ENCODE measurements at places on chromosomes 1 and 21.

DNA sequence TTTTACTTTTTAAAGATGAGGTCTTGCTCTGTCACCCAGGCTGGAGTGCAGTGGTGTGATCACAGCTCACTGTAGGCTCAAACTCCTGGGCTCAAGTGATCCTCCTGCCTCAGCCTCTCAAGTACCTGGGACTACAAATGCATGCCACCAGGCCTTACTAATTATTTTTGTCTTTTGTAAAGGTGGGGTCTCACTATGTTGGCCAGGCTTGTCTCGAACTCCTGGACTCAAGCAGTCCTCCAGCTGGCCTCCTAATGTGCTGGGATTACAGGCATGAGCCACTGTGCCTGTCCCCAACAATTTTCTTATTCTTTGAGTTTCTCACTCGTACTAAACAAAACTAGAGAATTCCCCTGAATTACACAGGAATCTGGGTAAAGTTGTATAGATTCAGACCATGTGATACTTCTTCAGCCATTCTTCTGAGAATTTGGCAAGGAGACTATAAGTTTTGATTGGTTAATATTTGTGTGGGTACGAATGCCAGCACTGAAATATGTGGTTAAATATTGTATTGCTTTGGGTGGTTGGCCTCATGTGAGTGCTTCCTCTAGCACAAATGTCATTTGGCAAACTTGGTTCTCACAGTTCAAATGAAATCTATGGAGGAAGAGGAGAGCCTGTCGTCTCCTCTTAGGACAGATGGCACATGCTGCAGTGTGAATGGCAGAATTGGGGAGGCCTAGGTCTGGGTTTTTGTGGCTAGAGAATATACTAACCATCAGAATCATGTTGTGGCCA is 104.9 kb downstream of the RUNX1 start:
- no peak for DNase-seq

DNA sequence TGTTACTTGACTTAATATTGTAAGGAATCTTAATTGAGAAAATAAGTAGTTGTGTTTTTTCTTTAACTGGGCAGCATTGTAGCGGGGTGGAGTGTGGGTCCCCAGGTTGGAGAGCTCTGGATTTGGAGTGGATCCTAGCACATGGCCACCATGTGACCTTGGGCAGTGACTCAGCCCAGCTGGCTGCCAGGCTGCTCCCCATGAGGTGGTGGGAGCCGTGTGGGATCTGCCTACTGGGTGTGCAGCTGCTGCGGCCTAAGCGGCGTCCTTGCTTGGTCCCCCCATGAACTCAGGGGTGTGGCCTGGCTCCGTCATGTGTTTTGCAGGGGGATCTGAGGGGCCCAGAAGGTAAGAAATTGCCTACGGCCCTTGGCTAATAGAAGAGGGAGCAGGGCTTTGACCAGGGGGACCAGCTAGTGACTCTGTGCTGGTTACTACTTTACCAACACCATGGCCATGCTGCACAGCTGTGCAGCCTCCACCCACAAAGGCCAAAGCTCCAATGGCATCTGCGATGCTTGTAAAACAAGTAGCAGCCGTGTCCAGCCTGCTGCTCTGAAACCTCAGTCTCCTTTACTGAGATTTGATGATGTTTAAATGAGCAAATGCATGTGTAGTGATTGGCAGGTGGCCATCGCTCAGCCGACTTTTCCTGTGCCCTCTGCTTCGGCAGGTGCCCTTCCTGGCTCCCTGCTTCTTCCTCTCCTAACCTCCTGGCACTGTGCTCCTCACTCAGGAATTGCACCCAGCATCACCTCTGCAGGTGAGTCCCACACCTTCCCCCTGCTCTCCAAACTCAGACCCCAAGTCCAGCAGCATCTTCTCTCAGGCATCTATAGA is 68.3 kb downstream of the ADARB1 start:
- DNase-seq: no peak

- no peak for DNase-seq
These were observed 1.3 kb downstream of the NEK7 start for GRCh38 chr1:198157847-198158725.

DNA sequence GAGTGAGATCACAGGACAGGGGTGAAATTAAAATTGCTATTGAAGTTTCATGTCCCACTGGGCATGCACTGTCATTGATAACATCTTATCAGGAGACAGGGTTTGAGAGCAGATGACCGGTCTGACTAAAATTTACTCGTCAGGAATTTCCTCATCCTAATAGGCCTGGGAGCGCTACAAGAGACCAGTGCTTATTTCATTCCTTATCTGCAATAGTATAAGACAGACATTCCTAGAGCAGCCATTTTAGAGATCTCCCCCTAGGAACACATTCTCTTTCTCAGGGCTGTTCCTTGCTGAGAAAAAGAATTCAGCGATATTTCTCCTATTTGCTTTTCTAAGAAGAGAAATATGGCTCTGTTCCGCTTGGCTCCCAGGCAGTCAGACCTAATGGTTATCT is 181.4 kb upstream of the ETV3 start:
- DNase-seq: no peak

- DNase-seq: no peak
These were observed 107.9 kb downstream of the ZFYVE9 start for GRCh38 chr1:52249831-52250230.

- DNase-seq: no peak
These were observed 4.5 kb upstream of the COL16A1 start for GRCh38 chr1:31708324-31708723.

GRCh38 chr21:19683492-19683891 is 1279.9 kb upstream of the TMPRSS15 start:
- no peak for DNase-seq

DNA sequence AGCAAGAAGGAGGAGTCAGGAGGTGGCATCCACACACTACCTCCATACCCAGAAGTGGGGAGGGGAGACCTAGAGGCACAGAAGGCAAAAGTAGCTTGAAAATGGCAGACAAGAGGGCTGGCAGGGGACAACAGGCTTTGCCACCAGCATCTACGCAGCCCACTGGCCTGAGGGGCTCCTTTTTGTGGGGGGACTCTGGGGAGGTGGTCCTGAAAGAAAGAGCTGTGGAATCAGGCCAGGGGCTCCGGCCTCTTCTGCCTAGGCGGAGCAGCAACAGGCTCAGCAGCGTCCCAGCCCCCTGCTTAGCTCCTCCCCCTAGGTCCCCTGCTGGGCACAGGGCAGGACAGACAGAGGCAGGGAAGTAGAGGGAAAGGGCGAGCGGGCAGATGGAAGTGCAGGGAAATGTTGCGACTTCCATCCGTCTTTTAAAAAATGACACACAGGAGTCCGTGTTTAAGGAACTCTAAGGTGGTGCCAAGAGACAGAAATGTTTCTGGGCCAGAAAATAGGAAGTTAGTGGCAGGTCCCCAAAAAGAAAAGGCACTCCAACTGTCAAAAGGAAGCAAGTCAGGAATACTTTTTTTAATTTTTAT is 10.0 kb upstream of the LEFTY2 start:
- DNase-seq: no peak

DNA sequence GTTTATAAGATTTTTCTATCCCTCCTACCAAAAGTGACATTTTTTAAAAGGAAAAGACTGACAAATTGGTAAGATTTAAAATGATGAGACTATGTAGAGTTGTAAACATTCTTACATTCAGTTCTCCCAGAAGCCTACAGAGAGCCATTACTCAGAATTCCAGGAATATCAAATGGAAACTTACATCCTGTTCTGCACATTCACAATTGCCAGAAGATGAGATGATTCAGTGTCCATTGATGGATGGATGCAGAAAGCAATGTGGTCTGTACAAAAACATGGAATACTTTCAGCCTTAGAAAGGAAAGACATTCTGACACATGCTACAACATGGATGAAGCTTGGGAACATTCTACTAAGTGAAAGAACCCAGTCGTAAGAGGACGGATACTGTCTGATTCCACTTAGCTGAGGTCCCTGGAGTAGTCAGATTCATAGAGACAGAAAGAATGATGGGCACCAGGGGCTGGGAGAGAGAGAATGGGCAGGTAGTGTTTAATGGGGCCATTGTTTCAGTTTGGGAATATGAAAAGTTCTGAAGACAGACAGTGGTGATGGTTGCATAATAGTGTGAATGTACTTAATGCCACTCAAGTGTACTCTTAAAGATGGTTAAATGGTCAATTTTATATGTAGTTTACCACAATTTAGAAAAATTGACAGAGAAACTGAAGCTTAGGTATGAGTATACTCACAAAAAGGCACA is 16.6 kb downstream of the MX1 start:
- no peak for DNase-seq

DNA sequence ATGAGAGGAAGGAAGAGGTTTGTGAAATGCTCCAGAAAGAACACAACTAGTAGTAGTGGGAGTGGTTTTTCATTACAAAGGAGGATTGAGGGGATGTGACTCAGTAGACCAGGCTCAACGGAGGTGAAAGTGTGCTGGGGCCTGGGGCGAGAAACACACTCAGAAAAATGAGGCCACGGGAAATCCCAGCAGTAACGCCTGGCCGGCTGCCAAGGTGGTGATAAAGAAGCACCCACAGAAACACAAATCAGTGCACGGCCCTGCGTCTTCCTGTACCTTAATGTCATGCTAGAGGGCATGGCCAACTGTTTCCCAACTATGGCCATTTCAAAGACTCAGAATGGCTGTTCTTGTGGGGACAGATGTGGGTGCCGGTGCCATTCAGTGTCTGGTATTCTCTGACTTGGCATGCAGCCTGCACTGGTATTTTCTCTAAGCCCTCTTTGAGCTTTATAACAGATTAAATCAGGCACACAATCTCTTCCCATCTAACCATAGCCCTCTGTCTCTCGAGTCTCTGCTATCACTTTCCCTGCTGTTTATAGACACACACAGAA is 38.2 kb downstream of the URB2 start:
- no peak for DNase-seq

- no peak for DNase-seq
These were observed 15.0 kb upstream of the PLEKHG5 start for GRCh38 chr1:6506210-6507036.

DNA sequence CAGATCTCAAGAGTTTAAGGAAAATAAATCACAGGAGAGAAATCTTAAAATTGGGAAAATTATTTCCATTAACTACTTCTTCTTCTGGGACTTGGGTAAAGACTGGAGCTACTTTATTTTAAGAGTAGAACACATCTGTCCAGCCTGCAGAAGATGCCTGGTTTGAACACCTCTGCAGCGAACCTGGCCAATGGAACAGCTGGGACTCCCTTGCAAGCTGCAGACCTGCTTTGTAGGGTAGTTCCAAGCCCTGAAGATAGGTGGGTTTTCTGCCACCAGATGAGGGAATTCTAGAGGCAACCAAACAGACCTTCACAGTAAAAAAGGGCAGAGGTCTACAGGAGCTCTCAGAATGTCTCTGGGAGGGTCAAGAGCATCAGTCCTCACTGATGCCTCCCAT is 86.5 kb upstream of the CACNA1E start:
- no peak for DNase-seq

DNA sequence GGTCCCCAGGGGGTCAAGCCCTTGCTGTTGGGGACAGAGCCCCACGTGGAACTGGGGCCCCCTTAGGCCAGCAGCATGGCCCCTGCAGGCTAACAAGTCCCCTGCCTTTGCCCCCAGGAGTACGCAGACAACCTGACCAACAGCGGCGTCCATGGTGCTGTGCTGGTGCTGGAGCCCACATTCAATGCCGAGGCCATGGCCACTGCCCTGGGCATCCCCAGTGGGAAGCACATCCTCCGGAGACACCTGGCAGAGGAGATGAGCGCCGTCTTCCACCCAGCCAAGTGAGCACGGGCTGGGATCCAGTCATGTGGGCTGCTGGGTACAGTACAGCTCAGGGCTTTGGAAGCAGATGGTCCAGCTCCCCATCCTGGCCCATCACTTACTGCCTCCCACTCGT is 49.6 kb upstream of the TMEM51 start:
- no peak for DNase-seq

DNA sequence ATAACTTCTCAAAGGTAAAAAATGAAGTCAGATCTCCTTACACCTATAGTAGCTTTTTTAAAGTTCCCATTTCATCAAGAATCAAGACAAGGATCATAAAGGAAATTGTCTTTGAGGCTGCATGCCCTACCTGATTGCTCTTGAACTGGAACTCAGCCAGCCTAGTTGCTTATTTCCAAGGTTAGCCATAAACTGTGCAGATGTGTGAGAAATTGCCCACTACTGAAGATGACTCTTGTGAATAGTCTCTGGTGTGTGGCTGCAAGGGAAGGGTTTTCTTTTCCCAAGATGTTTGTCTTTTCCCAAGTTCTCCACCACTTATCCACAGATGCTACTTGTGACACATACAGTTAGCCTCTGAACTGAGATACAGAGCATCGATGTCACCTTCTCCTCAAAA is 81.7 kb upstream of the DUSP10 start:
- DNase-seq: no peak

DNA sequence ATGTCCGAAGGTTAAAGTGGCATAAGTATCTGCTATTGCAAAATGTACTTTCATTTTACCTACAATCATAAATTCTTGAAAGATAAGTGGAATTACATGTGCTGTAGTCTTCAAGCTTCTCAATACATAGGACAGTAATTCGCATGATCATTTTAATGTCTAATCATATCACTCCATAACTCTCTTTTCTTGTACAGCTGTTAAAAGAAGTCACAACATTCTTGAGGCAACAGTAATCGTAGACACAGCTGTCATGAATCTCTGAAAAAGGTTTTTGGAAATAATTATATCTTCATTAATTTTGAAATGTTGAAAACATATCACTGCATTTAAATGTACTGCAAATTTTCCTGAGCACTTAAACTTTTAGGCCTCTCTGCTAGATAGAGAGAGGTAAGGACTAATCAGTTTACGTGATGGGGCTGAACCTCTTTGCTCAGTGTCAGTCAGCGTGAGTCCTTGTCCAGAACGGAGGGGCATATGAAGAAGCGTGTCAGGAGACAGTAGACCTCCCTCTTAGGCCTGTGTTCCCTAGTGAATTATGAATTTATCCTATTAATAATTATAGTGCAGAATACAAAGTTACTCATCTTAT is 133.4 kb downstream of the NEK7 start:
- no peak for DNase-seq

- DNase-seq: no peak
These were observed 1.8 kb downstream of the WDR77 start for GRCh38 chr1:111446967-111447892.

- no peak for DNase-seq
These were observed 64.8 kb upstream of the ZNF648 start for GRCh38 chr1:182126272-182126800.

GRCh38 chr1:143652744-143653428 is 318.9 kb downstream of the FAM72C start:
- DNase-seq: no peak

GRCh38 chr1:1200876-1201810 is 5.2 kb downstream of the TNFRSF18 start:
- no peak for DNase-seq

- DNase-seq: no peak
These were observed 72.8 kb downstream of the CAMK2N1 start for GRCh38 chr1:20413136-20413775.

GRCh38 chr1:36689992-36690391 is 207.3 kb upstream of the CSF3R start:
- DNase-seq: no peak

GRCh38 chr1:204319462-204319861 is 40.3 kb downstream of the PLEKHA6 start:
- DNase-seq: no peak

- no peak for DNase-seq
These were observed 30.0 kb upstream of the RBM15 start for GRCh38 chr1:110309139-110309538.

- no peak for DNase-seq
These were observed 238.3 kb downstream of the PAPPA2 start for GRCh38 chr1:176701151-176701866.

GRCh38 chr1:11138029-11138428 is 38.4 kb upstream of the EXOSC10 start:
- no peak for DNase-seq

Measured in GM12892 (cell line).